SHP77 (cell line): ENCODE measurements at places on chromosomes 2 and 18.

DNA sequence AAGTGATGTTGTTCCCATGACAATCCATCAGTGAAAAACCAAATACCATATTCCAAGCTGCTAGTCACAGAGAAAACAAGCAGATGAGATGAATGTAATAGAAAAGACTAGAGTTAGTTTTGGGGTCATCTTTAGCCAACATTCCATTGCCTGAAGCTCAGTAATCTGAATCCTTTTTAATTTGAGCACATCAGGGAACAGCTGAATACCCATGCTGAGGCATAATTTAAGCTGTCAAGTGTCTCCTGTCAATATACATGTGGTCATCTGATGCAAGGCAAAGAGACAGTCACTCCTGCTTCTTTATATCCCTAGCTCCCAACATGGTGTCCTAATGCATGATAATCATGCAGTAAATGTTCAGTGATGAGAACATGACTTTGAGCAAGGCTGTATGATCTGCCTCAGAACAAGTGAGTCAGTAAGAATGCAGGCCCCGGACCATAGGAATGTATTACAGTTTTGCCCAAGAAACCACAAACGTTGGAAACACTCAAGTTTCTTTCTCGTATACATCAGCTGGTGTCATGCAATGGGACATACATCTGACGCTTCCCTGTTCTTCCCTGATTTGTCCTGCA, 48.0 kb downstream of the CDK15 start:
- DNase-seq, result no peak

DNA sequence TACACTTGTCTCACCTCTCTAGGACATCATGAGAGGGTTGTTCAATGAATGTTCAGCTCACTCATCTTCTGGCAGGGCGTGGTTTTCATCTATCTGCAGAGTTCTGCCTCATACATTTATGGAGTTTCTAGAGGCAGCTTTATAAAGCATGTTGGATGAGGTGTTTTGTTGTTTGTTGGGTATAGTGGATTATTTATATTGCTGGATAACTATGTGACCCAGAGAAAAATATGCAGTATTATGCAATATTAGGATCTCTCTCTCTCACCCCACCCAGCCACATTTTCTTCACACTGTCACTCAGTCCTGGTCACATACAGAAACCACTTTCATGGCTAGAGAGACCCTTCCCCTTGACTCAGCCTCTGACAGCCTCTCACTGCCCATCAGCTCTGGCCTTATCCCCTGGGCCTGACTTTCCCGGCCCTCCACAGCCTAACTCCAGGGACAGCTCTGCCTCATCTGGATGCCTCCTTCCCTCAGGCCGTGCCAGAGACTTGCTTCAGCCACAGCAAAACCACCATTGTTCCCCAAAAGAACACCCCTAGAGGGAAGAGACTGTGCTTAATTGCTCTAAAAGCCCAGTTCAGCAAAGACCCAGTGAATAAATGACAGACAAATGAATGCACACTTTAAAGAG, 260.3 kb downstream of the MYCN start:
- DNase-seq, result no peak

DNA sequence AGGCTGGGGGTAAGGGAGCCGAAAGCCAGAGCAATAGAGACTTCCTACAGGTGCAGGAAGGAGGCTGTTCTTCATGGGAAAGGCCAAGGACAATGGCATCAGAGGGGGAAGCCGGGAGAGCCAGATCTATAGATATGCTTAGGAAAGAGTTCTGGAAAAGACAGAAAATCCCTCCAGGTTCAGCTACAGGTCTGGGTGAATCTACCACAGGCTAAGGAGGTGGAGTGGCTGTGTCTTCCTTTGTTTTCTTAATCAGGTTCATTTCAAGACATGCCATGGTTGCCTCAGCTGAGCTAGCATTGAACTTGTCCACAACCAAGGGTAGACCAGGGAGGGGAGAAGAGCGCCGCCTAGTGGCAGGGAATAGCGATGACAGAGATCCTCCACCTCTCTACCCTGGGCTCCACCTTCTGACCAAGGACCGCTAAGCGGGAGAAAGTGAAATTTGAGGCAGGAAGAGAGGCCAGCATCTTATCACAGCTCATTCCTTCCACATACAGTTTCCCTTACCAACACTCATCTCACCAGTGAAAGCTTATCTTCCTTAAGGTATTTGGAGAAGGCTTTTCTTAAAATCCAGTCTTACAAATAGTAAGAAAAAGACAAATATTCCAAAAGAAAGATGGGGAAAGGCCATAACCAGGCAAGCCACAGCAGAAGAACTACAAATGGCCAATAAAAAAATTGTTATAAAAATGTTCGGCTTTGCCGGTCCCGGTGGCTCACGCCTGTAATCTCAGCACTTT, 74.2 kb downstream of the VIT start:
- DNase-seq, result peak; percentile 46

- no peak for DNase-seq
These were observed 24.9 kb upstream of the SLC3A1 start for GRCh38 chr2:44250376-44250775.

DNA sequence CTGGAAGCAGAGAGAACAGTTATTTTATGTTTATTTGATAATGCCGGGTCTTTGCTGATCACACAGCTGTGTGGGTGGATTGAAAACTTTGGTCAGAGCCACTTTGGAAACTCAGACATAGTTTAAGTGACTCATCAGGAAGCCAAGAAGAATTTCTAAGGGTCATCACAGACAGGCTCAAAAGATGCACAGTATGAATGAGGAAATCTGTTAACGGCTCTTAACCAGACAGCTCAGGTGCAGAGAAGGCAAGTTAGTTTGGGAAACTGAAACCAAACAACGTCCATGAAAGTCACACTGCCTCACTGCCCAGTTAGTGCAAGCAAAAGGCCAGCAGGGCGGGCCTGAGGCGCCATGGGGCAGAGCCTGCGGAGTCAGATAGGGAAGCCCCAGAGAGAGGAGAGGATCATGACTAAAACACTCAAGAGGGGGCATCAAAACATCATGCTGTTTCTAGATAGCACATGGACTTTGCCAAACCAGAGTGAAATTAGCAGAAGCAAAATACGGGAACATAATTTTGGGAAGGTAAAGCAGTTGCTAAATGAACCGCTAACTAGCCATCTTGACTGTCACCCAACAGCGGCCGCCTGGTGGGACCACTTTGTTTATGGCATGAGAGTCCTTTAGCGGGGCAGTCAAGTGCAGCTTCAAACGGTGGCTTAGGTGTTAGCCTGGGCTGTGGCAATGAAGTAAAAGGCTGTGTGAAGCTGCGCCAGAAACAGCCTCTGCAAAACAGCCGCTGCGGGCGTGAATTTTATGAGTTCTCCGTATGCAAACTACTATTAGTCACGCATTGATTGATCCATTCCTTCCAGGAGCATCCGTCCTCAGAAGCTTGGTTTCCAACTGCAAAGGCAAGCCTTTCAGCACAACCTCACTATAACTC, 101.2 kb downstream of the KCTD18 start:
- peak; percentile 3 for DNase-seq

- DNase-seq, result no peak
These were observed 1492.9 kb upstream of the CELF4 start for GRCh38 chr18:39058386-39059000.

DNA sequence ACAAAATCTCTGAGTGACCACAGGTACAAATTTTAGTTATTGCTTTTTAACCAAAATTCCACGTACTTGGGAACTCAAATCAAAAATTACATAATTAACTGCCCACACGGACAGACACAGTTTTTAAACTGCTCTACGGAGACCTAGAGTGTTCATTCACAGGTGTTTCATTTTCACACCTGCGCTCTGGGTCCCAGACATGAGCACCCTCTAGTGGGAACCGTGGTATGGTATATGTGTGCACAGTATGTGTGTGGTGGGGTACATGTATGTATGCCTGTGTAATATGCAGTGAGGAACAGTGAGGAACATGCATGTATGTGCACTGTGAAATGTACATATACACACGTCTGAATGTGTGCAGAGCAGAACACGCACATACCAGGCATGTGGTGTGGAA, 65.0 kb downstream of the PPP4R1 start:
- DNase-seq, result no peak

GRCh38 chr2:239392072-239392357, 8.8 kb downstream of the HDAC4 start:
- DNase-seq, result no peak

DNA sequence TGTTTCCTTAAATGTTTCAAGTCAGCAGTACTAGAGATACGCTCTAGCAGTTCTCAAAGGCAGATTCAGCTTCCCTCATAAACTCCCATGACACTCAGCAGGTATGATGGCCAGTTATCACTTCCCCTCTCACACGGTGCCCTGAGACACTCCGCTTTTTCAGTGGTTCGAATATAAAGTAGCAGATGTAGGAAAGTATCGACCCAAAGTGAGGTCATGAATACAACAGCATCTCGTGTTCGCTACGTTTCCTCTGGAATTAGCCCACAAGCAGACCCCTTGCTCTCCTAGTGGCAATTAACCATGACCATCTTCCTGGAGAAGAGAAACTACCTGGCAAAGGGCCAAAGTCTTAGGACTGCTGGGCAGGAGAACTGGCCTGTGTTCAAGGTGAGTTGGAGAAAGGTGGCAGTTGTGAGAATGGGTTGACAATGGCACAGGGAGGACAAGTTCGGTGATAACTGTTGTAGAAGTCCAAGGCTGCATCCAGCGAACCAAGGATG, 9.3 kb upstream of the AGBL5 start:
- no peak for DNase-seq

GRCh38 chr2:20972792-20973565, 70.9 kb downstream of the APOB start:
- DNase-seq, result no peak

- no peak for DNase-seq
These were observed 677.7 kb upstream of the CDH7 start for GRCh38 chr18:65073060-65073550.

- no peak for DNase-seq
These were observed 120.7 kb downstream of the KCNF1 start for GRCh38 chr2:11032396-11032795.

GRCh38 chr18:40672590-40672989, 1282.4 kb upstream of the PIK3C3 start:
- DNase-seq, result no peak

- DNase-seq, result no peak
These were observed 77.3 kb downstream of the CPS1 start for GRCh38 chr2:210633699-210634098.

- no peak for DNase-seq
These were observed 954.6 kb downstream of the TSN start for GRCh38 chr2:122710049-122710448.

- no peak for DNase-seq
These were observed 45.1 kb upstream of the ZNF396 start for GRCh38 chr18:35422237-35422636.

DNA sequence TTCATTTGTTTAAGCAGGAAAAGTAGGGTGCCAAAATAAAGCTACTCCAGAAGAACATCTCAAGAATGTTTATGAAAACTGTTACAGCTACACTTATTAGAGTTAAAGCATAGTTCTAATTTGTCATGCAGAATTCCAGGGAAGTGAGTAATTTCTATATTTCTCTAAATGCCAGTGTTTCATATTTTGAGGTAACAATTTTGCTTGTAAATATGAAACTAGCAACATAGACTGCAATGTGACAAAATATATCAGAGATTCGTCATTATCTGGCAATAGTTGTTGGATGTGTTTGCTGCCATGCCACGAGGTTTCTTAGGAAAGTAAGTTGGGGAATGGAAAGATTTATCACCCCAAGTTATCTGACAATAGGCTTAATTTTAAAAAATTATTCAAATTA, 424.1 kb upstream of the ZEB2 start:
- no peak for DNase-seq

DNA sequence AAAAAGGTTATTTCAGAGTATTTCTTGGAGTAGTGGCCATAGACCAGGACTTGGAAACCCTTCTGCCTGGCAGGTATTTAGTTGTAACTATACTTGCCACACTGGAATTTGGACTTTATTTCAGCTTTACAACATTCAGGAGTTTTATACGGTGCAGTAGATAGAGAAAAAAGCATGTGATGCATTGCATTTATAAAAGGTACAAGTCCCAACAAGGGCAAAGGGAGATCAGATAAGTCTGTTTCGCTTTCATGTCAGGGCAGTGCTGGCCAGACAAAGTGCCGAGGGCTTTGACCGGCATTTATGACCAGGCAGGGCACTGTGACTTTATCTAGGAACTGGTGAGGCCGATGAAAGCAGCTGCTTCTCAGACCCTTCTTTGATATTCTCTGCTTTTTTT, 145.4 kb downstream of the RTN4 start:
- DNase-seq, result no peak

DNA sequence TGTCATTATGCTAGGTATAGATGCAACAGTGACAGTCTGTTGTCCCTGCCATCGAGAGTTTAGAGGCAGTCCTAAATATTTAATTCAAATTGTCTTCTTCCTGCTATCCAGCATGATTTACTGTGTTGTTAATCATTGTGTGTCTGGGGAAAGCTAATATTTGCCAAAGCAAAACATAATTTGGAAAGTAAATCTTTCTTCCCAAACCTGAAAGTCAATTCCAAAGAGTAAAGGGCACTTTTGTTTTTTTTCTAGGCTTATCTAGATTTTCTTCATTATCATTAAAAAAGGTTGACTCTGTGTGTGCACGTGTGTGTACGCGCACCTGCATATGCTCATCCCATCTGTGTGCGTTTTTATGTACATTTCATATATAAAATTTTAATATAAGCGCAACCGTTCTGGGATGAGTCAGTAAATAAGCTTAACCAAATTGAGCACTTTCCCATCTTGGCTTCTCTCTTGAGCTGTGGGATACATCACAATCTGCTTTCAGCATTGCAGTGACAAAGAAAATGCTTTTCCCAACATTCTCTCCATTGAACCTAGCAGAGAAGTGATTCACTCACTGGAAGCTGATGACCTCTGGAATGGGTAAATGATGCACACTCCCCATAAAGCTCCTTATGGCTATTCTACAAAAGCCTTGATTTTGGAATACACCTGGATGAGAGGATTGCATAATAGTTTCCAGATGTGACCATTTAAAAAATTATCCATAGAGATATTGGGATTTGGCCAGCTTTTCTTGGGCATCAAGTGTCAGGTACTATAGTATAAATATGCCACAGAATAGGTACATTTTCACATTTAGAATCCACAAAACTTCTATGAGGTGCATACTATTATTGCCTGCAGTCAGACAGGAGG, 488.4 kb downstream of the ADCYAP1 start:
- DNase-seq, result peak; percentile 21

DNA sequence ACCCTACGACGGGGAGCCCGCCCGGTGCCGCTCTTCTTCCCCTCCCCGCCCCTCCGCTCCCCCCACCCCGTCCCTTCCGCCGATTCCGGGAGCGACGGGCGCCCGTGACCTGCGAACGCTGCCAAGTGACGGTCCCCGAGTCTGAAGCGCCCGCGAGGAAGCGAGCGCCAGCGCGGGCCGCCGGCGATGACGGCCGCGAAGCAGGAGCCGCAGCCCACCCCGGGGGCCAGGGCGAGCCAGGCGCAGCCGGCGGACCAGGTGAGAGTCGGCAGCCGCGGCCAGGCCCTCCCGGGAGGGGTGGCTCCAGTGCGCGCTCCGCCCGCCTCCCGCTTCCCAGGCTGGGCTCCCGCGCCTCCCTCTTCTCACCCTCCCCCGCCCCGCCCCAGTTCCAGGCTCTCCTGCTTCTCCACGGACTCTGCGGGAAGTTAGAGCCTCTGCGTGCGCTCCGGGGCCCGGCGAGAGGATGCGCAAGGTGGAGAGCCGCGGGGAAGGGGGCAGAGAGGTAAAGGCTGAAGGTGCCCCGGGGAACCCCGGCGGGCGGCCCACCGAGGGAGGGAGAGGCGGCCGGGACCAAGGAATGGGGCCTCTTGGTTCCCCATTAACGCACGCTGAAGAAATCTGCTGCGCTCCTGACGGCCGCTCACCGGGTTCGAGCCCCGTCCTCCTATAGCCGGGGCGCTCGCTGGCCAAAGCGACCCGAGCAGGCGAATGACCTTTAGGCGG, 719.5 kb downstream of the DPP10 start:
- no peak for DNase-seq
